PC-3 (cell line): ENCODE measurements at places on chromosomes 6 and 20. TPM values are rescaled to one million over a fixed set of nuclear protein-coding genes. Genes with fewer than 3 reads are reported as not detected.
A peak's percentile ranks its signal among the peaks of the same experiment; 100 is the strongest.

- no peak for DNase-seq
Measured at GRCh38 chr6:118881440-118882313, 12.3 kb upstream of the ASF1A start.

EYA2 gene
- 0.29 and 0.33 TPM in 2 replicates for total RNA-seq

GRCh38 chr6:135170238-135170637 lies 10.9 kb upstream of the MYB start:
- DNase-seq: no peak

FILIP1 gene
- not detected in 2 replicates for total RNA-seq

HSPA1L gene
- total RNA-seq: 0.26 and 0.69 TPM in 2 replicates

MCCD1 gene
- total RNA-seq: not detected in 2 replicates

DNA sequence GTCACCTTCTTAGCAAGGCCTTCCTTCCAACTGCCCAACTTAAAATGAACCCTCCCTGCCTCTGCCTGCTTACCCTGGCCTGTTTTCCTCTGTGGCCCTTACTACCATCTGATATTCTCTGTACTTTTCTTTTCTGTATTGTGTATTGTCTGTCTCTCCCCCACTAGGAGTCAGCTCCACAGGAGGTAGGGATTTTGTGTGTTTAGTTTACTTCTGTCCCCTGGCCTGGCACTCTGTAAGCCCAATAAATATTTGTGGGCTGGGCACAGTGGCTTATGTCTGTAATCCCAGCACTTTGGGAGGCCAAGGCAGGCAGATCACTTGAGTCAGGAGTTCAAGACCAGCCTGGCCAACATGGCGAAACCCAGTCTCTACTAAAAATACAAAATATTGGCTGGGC lies 72.8 kb downstream of the RIPOR3 start:
- no peak for DNase-seq

DNA sequence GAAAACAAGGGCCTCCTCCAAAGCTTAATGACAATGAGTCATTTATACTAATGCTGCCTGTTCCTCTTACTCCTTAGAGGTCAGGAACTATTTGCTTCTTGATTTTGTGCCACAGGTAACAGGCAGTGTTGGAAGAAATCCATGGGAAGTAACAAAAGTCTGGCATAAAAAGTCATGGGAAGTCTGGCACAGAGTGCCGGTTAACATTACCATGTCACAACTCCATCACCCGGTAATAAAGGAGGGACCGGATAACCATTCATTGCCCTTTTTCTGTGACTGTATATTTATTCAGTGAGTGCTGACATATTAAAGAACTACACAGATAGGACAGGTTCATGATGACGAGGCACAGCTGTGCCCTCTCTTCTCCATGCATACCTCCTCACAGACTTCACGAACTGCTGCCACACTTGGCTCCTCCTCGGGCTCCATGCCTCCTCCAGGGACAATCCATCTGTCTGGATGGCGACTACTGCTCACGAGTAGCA lies 50.9 kb downstream of the NUDT3 start:
- peak; percentile 96 for DNase-seq

- no peak for DNase-seq
Measured at GRCh38 chr6:36514554-36515456, 32.5 kb downstream of the STK38 start.

GRCh38 chr20:49460916-49461315 lies 21.6 kb downstream of the KCNB1 start:
- peak; percentile 100 for DNase-seq

ANKRD66 gene
- not detected in 2 replicates for total RNA-seq

GRCh38 chr6:30325873-30326525 lies 728 bp upstream of the TRIM39 start:
- DNase-seq: no peak

GRCh38 chr6:121460170-121460569 lies 24.7 kb downstream of the GJA1 start:
- no peak for DNase-seq

LTV1 gene
- 20.7 and 25.1 TPM in 2 replicates for total RNA-seq
